ENCODE measurements at places on chromosomes 7 and 10.

- no peak for DNase-seq
Measured at GRCh38 chr7:12389089-12389700, 14.5 kb downstream of the VWDE start.

GRCh38 chr7:52317921-52318320 lies 717.5 kb upstream of the POM121L12 start:
- DNase-seq, result no peak

DNA sequence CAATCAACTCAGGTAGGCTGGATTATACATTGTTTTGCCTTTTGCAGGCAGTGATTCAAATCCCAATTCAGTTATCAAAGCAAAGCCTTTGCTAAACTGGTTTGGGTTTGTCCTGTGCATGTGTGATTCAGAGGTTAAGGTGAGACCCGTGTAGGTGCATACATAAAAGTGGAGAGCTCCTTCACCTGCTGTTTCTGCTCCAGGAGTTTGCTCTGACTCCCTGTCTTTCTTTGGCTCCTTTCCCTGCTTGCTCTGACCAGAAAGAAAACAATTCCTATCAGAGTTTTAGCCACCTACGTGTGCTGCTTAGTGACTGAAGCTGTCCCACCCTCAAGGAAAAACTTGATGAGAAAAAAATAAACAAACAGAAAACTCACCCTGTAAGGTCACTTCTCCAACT lies 101.1 kb downstream of the TPST1 start:
- no peak for DNase-seq

- DNase-seq, result no peak
Measured at GRCh38 chr7:87451187-87451586, 24.3 kb downstream of the ABCB4 start.

- DNase-seq, result no peak
Measured at GRCh38 chr7:50393076-50393475, 57.1 kb downstream of the FIGNL1 start.

- no peak for DNase-seq
Measured at GRCh38 chr7:40909346-40909980, 774.7 kb downstream of the SUGCT start.

DNA sequence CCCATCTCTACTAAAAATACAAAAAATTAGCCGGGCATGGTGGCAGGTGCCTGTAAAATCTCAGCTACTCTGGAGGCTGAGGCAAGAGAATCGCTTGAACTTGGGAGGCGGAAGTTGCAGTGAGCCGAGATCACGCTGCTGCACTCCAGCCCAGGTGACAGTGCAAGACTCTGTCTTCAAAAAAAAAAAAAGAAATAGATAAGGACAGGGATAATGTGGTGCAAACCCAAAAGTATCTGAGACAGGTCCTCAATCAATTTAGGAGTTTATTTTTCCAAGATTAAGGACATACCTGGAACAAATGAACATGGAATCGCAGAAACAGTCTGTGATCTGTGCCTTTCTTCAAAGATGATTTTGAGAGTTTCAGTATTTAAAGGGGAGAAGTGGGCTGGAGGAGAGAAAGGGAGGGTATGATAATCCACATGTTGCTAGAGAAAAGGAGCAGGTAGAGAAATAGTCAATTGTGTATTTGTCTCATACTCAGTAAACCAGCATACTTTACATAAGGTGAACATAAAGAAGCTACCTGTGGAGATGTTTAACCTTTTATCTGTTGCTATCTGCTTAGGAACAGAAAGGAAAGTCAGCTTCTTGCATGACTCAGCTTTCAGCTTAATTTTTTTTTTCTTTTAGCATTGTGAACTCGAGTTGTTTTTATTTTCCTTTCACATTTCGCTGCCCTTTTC lies 4.9 kb upstream of the MTPN start:
- DNase-seq, result no peak

DNA sequence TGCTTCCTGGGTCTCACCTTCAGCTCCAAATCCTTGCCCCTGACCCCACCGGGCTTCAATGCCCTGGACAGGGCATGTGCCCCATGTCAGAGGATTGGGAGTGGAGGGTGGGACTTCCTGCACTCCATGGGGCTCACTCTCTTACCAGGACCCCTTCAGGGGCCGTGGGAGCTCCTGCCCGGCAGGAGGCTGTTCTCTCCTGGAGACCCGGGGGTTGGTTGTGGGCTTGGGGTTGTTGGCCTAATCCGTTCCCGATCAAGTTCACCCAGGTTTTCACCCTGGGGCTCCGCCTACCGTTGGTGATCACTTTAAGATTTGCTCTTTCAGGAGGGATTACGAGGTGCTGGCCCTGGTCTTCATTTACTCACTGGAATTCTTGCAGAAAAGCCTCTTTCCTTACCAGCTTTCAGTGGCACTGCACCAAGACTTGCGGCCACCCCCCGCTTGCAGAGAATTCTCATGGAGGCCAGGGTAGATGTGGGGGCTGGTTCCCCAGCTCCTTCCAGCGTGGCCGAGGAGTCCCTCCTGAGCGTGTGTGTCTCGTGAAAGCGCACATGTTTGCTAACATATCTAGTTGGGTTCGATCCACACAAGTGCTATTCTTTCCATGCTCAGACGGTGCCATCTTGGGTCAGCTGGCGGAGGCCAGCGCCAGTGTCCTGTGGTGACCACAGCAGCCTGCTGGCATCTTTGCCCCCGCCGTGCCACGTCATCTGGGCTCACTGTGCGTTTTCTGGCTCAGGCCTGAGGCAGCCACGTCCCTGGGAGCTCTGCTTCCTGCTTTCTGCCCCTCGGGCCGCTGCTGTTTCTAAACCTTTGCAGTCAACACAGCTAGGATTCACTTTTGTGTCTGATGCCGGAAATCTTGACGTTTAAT lies 15.6 kb downstream of the PWWP2B start:
- DNase-seq, result no peak

- no peak for DNase-seq
Measured at GRCh38 chr10:104417637-104418292, 64.1 kb downstream of the CFAP58 start.

- no peak for DNase-seq
Measured at GRCh38 chr7:81926154-81926553, 156.3 kb upstream of the HGF start.

DNA sequence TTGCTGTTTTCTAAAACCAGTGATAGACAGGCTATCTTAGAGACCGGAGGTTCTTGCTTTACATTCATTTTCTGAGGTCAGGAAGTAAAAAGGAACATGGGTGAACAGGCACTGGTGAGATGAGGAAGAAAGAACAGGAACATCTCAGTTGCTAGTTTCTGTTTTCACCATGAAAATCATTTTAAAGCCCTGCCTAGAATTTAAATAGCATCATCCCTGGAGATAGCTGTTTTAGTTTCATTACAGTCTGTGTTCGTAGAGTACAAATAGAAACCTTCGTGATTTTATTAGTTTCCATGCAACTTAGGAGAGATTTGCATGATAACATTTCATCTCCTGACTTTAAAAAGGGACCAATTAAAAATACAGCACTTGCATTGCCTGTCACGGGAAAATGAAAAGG lies 14.7 kb downstream of the KCNMA1 start:
- DNase-seq, result no peak

- DNase-seq, result no peak
Measured at GRCh38 chr7:27091105-27091504, 4.7 kb downstream of the HOXA1 start.

Measured in GM06990 (cell line).